Thymus (tissue), 14 donors: ENCODE measurements at places on chromosomes 3 and 15. TPM values are rescaled to one million over a fixed set of nuclear protein-coding genes. Genes with fewer than 3 reads are reported as not detected.

- no peak for DNase-seq
These were observed 11.2 kb downstream of the PTH1R start for GRCh38 chr3:46888705-46889104.

DNA sequence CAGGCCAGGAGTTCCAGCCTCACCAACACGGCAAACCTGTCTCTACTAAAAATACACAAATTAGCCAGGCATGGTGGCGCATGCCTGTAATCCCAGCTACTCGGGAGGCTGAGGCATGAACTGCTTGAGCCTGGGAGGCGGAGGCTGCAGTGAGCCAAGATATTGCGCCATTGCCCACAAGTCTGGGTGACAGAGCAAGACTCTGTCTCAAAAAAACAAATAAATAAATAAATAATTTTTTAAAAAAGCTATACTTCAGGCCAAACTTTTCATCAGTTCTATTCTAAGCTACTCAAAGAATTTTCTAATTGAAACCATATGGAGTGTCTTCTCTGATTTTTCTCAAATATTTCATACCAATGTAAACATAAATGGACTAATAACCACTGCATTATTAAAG is 43.5 kb downstream of the PHC3 start:
- no peak for DNase-seq

GRCh38 chr3:160643994-160644393 is 33.0 kb upstream of the ARL14 start:
- no peak for DNase-seq

CNTN4 gene
- 9.9 TPM for total RNA-seq

- DNase-seq = peak; percentile 88
These were observed 1.5 kb upstream of the SMAD3 start for GRCh38 chr15:67063689-67064606.
